ENCODE measurements at places on chromosomes 4 and X. TPM values are rescaled to one million over a fixed set of nuclear protein-coding genes. Genes with fewer than 3 reads are reported as not detected.

Gene XKRX
- 1.2 TPM for total RNA-seq

Gene MAGEE2
- not detected for total RNA-seq

Gene ADGRG4
- total RNA-seq = not detected

- DNase-seq = peak; percentile 58
Observed at GRCh38 chr4:152534541-152535359, 1.1 kb downstream of the FBXW7 start.

GRCh38 chrX:78748846-78749245 is 1.3 kb downstream of the LPAR4 start:
- DNase-seq = no peak

- no peak for DNase-seq
Observed at GRCh38 chr4:148094149-148094548, 348.1 kb downstream of the NR3C2 start.

DNA sequence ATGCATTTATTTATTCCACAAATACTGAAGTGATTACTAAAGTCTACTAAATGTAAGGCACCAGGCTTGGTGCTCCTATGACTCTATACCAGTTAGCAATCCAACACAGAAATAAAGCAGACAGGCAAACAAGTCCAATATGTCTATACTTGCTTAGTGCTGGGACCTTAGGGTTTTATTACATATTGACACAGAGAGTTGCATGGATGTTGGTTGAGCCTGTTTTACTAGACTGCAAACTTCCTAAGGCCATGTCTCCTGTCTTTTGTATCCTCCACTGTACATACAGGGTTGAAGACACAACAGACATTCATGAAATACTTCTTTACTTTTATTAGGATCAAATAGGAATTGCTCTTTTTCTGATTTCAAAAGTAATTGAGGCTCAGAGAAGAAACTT is 69.0 kb downstream of the LNX1 start:
- DNase-seq = no peak

DNA sequence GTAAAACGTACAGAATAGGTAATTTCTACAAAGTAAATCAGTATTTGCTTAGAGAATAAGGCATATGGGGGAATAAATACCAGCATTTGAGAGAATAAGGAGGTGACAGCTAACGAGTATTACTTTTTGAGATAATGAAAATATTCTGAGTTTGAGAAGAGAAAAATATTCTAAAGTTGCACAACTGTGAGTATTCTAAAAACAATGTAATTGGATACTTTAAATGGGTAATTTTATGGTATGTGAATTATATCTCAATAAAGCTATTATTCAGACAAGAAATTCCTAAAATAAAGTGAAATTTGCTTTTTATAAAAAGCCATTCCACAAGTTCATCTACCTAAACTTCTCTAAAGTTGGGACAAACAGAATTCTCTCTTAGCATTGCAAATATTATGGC is 62.6 kb downstream of the PDGFC start:
- DNase-seq = no peak

DNA sequence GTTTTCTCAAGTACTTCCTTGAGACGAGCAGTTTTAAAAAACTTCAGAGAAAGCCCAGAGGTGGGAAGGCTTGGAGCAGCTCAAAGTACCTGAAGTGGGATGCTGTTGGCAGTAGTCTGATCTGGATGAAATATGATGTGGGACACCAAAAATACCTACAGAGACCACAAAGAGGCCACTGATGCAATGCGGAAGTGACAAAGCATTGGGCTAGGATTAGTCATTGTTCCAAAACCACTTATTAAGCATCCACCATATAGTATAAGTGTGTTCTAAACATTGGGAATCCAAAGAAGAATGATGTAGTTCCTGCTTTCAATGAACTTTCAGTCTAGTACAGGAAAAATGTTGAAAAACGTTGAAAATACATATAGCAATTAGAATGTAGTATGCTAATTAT is 386.1 kb upstream of the CNKSR2 start:
- DNase-seq = no peak

- DNase-seq = no peak
Observed at GRCh38 chr4:96146686-96147085, 306.8 kb downstream of the PDHA2 start.
